T-helper 1 cell (primary cell): ENCODE measurements at places on chromosomes 5 and 9.
A peak's percentile ranks its signal among the peaks of the same experiment; 100 is the strongest.

DNA sequence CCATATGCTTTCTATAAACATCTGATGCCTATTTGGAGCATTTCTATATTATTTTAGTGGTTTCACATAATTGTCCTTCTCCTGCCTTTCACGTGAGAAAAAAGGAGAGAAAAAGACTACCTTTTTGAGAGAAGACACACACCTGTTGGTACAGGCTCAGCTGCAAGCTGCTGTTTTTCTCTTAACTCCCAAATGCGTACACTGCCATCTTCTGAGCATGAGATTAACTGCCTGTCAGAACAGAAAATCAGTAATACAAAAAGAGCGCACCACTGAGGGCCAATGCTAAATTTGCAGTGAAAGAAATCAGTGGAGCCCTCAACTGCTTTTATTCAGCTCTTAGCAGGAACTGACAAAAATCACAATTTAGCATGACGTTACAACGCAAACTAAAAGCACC, 54.9 kb downstream of the WDR41 start:
- DNase-seq, result no peak

DNA sequence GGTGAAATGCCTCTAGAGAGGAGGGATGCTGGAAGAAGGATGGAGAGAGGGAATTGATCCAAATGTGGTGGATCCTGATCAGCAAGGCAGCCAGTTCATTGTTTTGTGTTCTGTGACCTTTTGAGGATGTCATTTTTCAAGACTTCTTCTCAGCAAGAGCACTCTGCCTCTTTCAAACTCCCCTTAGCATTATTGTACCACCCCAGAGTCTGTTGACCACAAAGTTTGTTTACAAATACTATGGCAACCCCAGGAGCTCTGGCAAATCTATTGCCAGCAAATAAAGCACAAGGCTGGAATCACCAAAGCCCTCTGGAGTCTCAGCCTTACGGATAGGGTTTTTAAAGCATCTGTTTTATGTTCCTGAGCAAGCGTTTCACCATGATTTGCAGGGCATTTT, 76.2 kb upstream of the SLC1A3 start:
- DNase-seq, result no peak

DNA sequence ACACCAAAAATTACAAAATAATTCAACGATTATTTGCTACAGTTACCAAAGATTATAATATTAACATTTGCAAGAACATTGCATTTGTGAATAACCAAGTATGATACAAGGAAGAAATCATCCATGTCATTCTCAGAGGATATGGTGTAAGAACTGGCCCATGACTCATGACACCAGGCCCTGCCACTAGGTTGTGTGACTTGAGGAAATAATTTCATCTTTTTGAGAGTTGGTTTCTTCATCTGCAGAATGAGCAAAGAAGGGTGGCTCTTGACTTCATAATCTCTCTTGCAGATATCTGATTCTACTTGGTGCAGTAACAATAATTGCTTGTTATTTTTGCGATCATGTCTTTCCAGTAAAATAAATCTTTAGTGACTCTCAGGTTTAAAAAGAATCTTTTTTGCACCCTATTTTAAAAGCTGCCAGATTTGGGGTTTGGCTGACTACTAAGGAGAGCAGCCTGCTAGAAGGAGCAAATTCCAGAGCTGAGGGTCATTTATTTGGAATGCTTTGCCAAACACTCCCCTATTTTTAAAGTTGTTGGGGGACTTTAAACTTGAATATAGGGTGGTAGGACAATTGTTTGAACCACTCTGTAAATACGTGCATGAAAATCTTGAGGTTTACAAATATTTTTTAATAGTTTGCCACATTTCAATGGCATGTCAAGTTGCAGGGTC, 23.5 kb downstream of the ITGA1 start:
- no peak for DNase-seq

GRCh38 chr9:35816708-35817107, 1.9 kb upstream of the HINT2 start:
- no peak for DNase-seq

DNA sequence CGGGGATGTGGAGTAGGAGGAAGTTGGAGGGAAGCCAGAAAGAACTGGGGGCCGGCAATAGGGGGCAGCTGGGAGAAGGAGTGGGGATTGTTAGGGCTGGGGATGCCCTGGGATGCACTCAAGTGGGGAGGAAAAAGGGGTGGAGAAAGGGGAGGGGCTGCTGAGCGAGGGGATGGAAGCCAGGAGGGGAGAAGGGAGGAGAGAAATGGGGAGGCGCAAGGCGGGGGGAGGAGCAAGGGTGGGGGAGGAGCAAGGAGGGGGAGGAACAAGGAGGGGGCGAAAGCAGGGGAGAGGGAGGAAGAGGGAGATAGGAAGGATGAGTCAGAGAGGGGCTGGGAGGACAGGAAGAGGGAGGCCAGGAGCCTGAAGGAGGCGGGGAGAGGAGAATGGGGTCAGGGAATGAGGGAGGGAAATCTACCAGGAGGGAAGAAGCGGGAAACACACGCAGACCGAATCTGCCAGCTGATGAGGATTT, 1.6 kb downstream of the IRX4 start:
- no peak for DNase-seq

DNA sequence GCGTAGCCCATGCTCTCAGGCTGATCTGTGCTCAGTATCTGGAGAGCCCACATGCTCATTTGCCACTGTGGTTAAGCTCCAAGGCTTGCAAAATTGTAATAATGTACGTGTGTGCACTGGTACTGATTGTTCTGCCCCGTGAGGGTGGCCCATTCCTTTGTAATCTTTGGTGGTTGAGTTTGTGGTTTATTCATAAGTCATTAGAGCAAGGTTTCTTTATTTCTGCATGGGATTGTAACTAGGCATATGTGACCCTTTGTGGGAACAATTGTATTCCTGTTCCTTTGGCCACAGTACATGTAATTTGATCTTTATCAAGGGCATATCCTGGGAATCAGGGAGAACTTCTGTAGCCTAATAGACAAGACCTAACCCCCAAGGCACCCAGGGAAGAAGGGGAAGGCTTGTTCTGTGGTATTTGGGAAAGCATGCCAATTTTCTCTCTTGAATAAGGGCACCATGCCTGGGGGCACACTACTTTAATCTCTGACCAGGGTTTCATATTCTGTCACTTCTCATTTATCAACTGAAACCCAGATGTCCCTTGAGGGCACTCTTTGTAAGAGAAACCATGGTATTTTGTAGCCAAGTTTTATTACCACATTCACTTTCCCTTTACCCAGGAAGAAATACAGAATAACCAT, 74.6 kb downstream of the NPR3 start:
- DNase-seq, result no peak

DNA sequence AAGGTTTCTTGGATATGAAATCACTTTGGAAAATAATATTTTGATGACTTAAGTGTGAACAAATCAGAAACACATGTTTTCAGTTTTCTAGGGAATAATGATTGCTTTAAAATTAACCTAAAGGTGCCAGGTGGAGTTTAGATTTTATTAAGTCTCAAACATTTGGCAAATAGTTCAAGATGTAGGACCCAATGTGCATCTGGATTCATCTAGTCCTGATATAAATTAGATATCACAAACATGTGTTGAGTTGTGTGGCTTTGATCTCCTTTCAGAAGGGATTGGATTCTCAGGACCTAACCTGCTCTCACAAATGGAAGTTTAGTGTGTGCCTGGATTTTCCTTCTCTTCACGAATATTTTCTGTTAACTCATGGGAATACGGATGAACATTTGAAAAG, 291.4 kb upstream of the ISL1 start:
- no peak for DNase-seq

DNA sequence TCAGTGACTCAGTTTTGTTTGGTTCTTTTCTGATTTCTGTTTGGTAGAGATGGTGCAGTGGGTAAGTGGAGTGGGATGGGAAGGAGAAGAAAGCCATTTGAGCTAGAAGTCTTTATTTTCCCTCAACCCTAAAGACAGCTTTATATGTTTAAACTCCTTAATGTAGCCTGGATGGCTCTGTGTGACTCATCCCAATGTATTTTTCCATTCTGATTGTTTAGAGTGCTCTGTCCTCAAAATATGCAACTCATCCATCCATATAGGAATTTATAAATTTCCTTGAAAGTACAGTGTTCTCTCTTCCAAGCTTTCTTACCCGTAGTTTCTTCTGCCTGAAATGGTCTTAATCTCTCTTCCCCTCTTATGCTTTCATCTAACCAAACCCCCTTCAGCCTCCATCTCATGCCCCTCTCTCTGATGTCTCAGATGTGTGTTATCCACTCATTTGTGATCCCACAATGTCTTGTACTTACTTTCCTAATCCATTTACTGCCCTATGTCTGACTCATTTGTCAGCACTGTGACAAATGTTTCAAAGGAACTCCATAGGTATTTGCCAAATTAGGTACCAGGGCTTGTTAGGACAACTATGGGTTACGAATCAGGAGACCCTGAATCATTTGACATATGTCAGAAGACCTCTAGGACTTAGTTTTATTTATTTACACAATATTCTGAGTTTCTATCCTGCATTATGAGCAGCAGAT, 217.5 kb upstream of the SGCD start:
- DNase-seq, result no peak

GRCh38 chr5:158701406-158702177, 398.1 kb downstream of the EBF1 start:
- no peak for DNase-seq

- DNase-seq, result no peak
Observed at GRCh38 chr5:38753141-38753540, 92.7 kb upstream of the OSMR start.

- no peak for DNase-seq
Observed at GRCh38 chr5:117859176-117859575, 1129.2 kb downstream of the DTWD2 start.

DNA sequence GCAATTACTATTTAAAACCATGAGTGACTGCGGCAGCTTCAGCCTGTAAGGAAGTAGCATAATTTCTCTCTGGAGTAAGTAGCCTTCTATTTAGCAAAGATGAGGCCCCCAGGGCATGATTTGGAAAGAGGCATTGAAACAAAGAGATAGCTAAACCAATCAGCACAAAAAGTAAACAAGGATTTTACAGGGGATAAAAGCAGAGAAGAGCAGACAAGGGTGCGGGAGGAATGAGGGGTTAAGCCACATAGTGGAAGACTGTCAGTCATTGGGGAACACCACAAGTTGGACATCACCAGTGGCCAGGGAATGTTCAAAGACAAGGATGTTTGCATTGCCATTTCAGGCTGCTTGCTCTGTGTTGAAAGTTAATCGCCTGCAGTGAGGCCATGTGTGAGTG, 24.0 kb upstream of the C5orf63 start:
- no peak for DNase-seq

- DNase-seq, result no peak
Observed at GRCh38 chr5:158026304-158027031, 167.5 kb upstream of the CLINT1 start.

GRCh38 chr9:34580358-34580757, 9.2 kb downstream of the CNTFR start:
- DNase-seq, result no peak

GRCh38 chr5:151110122-151110681, 29.4 kb upstream of the TNIP1 start:
- no peak for DNase-seq

- DNase-seq, result peak; percentile 23
Observed at GRCh38 chr5:43482490-43483297, 971 bp downstream of the TMEM267 start.

GRCh38 chr5:19902316-19902934, 85.6 kb downstream of the CDH18 start:
- DNase-seq, result no peak

GRCh38 chr5:104821606-104822005, 1259.0 kb upstream of the NUDT12 start:
- DNase-seq, result no peak

DNA sequence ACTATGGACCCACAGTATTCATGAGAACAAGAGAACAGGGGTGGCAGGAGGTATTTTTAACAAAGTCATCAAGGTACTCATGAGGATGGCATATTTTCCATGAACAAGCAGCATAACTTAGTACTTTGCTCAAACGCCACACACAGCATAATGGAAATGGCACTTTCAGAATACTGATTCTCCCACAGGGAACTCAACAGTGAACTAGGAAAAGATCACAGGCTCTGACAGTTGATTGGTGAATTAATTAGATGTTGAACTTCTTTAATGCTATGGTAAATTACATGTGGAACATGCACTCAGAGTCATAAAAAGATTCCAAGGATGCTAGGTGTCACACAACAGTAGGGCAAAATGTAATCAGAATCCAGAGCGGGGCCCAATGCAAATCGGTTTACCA, 1088.6 kb upstream of the C9orf72 start:
- no peak for DNase-seq

DNA sequence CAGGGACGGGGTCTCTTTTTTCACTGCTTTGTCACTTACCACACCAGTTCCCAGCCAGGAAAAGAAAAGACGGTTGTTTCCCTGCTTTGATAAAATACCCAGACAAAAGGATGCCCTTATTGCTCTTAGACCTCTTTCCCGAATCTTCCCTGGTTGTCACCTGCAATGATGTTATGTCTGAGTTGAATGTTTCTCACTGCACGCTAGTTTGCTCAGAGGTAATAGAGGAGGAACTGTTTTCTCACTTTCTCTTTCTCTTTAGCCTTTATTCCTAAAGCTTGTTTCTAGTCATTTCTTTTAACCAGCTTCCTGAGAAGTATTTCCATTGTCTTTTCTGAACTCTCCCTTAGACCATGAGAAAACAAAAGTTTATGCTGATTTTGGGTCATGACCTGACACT, 32.9 kb downstream of the ACER2 start:
- DNase-seq, result no peak

GRCh38 chr9:131617611-131618010, 72.3 kb downstream of the PRRT1B start:
- no peak for DNase-seq

GRCh38 chr5:89342106-89342876, 459.3 kb upstream of the MEF2C start:
- no peak for DNase-seq

GRCh38 chr5:115450741-115451140, 93.8 kb downstream of the FEM1C start:
- DNase-seq, result no peak

GRCh38 chr5:14240359-14240758, 97.2 kb downstream of the TRIO start:
- DNase-seq, result no peak

DNA sequence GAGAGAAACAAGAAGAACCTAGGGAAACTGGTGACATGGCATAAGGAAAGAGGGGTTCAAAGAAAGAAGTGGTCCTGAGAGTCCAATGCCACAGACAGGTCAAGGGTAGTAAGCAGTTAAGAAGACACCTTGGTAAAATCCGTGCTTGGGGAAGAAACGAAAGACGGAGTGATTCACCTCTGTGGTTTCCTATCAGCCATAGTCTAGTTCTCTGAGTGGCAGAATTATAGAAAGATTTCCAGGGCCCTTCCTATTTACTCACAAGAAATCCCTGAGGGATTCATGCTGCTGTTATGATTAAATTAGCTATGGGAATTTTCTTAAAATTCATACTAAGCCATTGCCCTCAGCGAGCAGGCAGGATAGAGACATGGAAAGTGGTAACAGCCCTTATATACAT, 31.7 kb downstream of the IL33 start:
- no peak for DNase-seq

DNA sequence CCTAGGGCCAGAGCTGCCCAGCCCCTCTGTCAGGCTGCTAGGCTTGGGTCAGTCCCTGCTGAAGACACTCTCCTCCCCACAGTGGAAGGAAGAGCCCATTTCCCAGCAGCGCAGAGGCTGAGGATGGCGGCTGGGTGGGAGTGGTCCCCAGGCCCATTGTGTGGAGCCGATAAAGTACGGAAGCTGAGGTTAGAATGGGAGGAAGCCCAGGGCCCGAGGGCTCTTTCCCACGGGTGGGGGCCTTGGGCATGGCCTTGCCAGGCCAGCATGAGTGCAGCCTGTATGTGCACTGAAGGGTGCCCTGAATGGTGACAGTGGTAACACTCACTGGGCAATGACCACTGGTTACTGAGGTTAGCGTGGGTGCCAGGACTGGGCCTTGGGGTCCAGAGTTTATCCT, 125.9 kb downstream of the RGS3 start:
- DNase-seq, result no peak

- no peak for DNase-seq
Observed at GRCh38 chr9:118414676-118415075, 710.5 kb downstream of the TLR4 start.
